ENCODE measurements at places on chromosomes 2 and 18. TPM values are rescaled to one million over a fixed set of nuclear protein-coding genes. Genes with fewer than 3 reads are reported as not detected.

- no peak overlapping the region for H3K4me3 ChIP-seq
- no peaks in the 10 kb centered on the region for H3K27me3 ChIP-seq
- DNase-seq: no peak
Measured at GRCh38 chr2:189137519-189137918, 42.0 kb downstream of the COL5A2 start.

- H3K36me3 ChIP-seq: no peaks in the 10 kb centered on the region
- H3K27ac ChIP-seq: no peak overlapping the region
- DNase-seq: no peak
- no peak overlapping the region for H3K4me3 ChIP-seq
Measured at GRCh38 chr18:26460449-26461091, 87.8 kb downstream of the KCTD1 start.

GRCh38 chr18:24315170-24315569 is 82.5 kb downstream of the OSBPL1A start:
- peaks cover 7% of the 10 kb centered on the region for H3K4me1 ChIP-seq
- no peak overlapping the region for H3K4me3 ChIP-seq
- H3K36me3 ChIP-seq: no peaks in the 10 kb centered on the region
- no peaks in the 10 kb centered on the region for H3K27me3 ChIP-seq
- DNase-seq: no peak
- no peak overlapping the region for H3K27ac ChIP-seq

DNA sequence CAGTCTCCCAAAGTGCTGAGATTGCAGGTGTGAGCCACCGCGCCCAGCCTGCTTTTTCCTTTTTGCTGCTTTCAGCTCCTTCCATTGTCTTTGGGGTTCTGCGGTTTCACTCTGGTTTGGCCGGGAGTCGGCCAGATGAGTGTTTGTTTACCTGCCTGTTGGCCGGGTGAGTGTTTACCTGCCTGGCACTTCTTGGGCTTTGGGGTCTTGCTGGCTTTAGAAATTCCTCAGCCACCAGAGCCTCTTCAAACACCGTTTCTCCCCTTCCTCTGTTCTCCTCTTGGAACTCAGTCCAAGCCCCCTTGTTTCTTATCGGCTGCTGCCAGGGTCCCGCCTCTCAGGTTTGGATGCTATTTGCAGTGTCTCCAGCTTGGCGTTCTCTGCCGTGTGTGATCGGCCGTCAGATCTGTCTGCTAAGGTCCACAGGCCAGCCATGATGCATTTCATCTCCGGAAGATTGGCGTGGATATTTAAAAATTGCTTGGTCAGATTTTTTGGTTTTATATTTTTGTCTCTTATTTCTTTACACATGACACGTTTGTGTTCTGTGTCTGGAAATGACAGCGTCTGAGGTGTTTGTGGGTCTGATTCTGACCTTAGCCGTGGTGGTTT is 14.2 kb upstream of the GAL3ST2 start:
- peaks cover 33% of the 10 kb centered on the region for H3K36me3 ChIP-seq
- H3K4me1 ChIP-seq: peaks cover 11% of the 10 kb centered on the region
- DNase-seq: no peak
- H3K4me3 ChIP-seq: peak overlapping the region; percentile 4

- H3K27ac ChIP-seq: no peak overlapping the region
- H3K4me1 ChIP-seq: no peaks in the 10 kb centered on the region
- no peaks in the 10 kb centered on the region for H3K27me3 ChIP-seq
- H3K36me3 ChIP-seq: no peaks in the 10 kb centered on the region
Measured at GRCh38 chr18:75554176-75554575, 126.7 kb upstream of the SMIM21 start.

LOXL3 gene
- 2.1 TPM for total RNA-seq

VIT gene
- total RNA-seq: not detected

DNA sequence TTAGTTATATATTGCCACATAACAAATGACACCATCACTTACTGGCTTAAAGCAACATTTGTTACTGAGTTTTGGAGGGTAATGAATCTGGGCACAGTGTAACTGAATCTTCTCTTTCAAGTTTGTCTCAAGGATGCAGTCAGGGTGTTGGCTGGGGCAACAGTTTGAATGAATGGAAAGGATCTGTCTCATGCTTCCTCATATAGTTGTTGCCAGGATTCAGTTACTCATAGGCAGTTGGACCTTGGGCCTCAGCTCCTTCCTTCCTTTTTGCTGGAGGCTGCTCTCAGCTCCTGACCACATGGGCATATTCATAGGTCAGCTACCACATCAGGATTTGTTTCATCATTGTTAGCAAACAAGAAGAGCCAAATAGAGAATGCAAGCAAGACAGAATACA is 466.1 kb upstream of the MC4R start:
- no peak overlapping the region for H3K4me3 ChIP-seq
- no peak overlapping the region for H3K27ac ChIP-seq
- H3K4me1 ChIP-seq: no peaks in the 10 kb centered on the region
- no peak for DNase-seq
- H3K27me3 ChIP-seq: no peaks in the 10 kb centered on the region
- no peaks in the 10 kb centered on the region for H3K36me3 ChIP-seq

CRYGC gene
- total RNA-seq: not detected

DNA sequence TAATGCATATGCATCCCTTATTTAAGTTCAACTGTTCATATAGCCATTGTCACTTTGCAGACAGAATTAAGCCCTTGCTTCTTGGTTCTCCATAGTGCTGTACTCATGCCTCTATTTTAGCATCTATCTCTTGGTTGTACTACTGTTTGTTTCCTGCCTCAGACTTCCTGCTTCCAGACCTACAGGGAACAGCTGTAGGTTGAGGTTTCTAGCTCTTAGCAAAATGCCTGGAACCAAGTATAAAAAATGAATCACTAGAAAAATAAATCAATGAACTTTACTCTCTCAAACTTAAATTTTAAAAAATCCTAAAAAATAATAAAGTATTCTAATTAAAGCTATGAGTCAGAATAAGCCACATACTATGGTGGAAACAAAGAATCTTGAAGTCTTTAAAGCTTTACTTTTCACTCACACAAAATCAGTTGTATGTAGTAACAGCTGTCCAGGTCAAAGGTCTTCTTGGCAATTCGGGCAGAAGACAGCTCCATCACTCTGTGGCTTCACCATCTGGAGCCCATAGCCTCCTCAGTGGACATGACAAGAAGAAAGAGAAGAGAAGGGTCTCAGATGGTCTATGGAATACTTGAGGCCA is 1228.1 kb upstream of the GYPC start:
- no peaks in the 10 kb centered on the region for H3K4me1 ChIP-seq
- no peak for DNase-seq
- H3K4me3 ChIP-seq: no peak overlapping the region
- no peaks in the 10 kb centered on the region for H3K36me3 ChIP-seq

DNA sequence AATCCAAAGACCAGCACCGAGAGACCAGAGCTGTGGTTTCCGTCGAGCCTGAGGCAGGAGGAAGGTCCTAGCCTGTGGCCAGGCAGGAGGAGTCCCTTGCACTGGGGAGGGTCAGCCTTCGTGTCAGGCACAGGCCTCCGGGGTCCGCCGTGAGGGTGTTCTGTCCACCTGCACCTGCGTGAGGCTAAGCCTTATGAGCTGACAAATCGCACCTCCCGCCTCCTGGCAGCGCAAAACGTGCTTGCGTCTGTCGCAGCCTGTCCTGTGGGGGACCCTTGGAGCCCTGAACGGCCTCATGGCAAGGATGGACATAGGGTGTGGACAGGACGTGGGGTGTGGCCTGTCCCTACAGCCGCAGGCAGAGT is 73.3 kb downstream of the KCNG2 start:
- no peaks in the 10 kb centered on the region for H3K27me3 ChIP-seq
- no peaks in the 10 kb centered on the region for H3K36me3 ChIP-seq
- no peak for DNase-seq
- H3K4me1 ChIP-seq: no peaks in the 10 kb centered on the region

DNA sequence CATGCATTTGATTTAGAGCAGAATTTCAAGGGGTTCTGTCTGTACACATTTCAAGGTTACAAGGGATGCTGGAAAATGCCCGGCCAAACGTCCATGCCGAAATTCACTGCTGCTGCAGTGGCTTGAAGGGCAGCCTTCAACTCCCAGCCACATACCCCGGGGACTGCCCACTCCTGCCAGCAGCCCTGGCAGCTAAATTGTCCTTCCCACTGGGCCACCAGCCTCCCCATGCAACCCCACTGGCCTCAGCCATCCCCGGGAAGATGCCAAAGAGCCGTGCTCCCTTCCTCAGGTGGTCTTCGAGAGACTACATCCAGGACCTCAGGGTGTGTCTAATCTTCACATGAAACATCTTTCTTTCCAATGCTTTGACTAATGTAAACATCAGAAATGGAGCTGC is 478.7 kb upstream of the MYT1L start:
- no peak overlapping the region for H3K27ac ChIP-seq
- H3K36me3 ChIP-seq: no peaks in the 10 kb centered on the region
- H3K4me3 ChIP-seq: no peak overlapping the region
- no peaks in the 10 kb centered on the region for H3K4me1 ChIP-seq
- DNase-seq: no peak

DNA sequence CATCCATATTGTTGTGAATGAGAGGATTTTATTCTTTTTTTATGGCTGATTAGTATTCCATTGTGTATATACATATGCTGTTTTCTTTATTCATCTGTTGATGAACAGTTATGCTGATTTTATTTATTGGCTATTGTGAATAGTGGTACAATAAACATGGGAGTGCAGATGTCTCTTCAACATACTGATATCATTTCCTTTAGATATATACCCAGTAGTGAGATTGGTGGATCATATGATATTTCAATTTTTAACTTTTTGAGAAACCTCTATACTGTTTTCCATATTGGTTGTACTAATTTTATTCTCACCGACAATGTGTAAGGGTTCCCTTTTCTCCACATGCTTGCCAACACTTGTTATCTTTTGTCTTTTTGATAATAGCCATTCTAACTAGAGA is 144.5 kb downstream of the ADCYAP1 start:
- DNase-seq: no peak
- no peaks in the 10 kb centered on the region for H3K27me3 ChIP-seq
- no peak overlapping the region for H3K27ac ChIP-seq
- H3K4me3 ChIP-seq: no peak overlapping the region

R3HDM1 gene
- 47.8 TPM for total RNA-seq

- H3K27ac ChIP-seq: no peak overlapping the region
- peaks cover 58% of the 10 kb centered on the region for H3K36me3 ChIP-seq
- no peaks in the 10 kb centered on the region for H3K27me3 ChIP-seq
Measured at GRCh38 chr2:199929262-199929661, 18.2 kb downstream of the C2orf69 start.

- no peak for DNase-seq
- peaks cover 3% of the 10 kb centered on the region for H3K27me3 ChIP-seq
- no peak overlapping the region for H3K4me3 ChIP-seq
- H3K27ac ChIP-seq: no peak overlapping the region
- H3K4me1 ChIP-seq: no peaks in the 10 kb centered on the region
Measured at GRCh38 chr2:54859416-54859815, 136.0 kb downstream of the EML6 start.

DNA sequence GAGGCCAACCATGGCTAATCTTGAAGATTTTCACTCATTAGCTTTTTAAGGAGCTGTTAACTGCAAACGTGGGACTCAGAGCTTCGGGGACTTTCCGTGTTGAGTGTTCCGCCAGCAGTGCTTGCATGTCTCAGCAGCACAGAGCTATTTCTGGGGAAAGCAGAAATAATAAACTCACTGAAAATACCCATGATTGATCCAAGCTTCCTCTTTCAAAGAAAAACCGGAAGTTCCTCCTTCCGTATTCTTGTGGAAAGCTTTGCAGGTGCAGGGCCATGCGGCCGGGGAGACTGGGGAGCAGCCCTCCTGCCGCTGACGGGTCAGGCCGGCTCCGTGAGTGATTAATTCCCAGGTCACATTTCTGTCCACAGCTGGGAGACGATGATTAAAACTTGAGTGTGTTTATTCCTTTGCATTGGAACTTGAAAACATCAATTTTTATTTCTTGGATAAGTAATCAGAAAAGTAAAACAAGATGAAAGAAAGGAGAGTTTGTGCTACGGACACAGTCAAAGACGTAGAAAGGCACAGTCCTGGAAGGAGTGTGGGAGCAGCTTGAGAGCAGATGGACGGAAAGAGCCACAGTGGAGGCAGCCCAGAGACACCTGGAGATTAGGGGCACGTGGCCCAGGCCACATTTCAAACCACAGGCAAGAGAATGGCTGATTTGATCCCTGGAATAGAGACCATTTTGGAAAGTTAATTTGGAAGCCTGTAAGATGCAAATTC is 54.2 kb upstream of the CTDP1 start:
- peaks cover 4% of the 10 kb centered on the region for H3K4me1 ChIP-seq
- no peak for DNase-seq
- no peak overlapping the region for H3K27ac ChIP-seq
- no peaks in the 10 kb centered on the region for H3K36me3 ChIP-seq
- H3K4me3 ChIP-seq: no peak overlapping the region

DNA sequence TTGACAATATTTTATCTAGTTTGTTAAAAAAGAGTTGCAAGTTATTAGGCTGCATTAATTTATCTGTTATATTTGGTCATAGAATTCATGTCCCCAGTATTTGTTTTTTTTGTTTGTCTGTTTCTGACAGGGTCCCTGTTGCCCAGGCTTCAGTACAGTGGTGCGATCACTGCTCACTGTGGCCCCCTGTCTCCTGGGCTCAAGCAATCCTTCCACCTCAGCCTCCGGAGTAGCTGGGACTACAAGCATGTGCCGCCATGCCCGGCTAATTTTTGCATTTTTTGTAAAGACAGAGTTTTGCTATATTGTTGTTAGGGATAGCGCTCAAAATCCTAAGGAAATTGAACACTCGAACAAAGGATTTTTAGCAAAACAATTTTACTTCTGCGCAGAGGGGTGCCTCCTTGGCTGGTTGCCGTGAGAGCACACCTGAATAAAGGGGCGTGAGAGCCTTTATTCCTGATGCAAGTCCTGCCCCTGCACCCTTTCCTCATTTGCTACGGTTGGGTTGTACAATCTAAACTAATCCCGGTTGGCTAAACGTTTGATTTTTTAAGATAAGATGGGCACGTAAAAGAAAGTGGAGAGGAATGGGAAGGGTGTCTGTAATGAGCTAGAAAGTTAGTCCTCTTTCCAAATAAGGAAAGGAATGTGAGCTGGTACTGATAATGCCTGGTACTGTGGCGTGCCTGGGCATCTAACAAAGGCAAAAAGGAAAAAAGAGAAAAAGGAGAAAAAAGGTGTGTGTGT is 65.5 kb downstream of the COMMD1 start:
- no peak overlapping the region for H3K4me3 ChIP-seq
- no peaks in the 10 kb centered on the region for H3K4me1 ChIP-seq
- H3K27me3 ChIP-seq: peaks cover 2% of the 10 kb centered on the region
- H3K36me3 ChIP-seq: no peaks in the 10 kb centered on the region
- no peak overlapping the region for H3K27ac ChIP-seq
- no peak for DNase-seq

TTC31 gene
- total RNA-seq: 35.9 TPM

DNA sequence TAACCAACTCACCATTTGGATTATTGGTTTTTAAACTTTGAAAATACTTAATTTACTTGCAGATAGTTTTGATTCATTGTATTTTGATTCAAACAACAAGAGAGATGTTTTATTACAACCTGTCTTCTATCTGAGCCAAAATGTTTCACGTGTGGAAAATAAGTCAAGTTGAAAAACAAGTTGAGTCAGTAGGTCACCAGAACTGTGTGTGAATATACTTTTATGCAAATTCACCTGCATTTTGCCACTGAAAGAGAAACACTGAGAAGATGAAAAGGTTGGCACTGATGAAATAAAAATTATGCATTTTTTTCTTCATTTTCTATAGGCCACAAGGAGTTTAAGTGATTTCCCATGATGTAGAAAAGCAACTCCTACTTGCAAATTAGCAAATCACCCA is 68.3 kb downstream of the ICOS start:
- no peak for DNase-seq
- peak overlapping the region; percentile 70 for H3K27ac ChIP-seq
